ENCODE measurements at places on chromosomes 2 and 18. TPM values are rescaled to one million over a fixed set of nuclear protein-coding genes. Genes with fewer than 3 reads are reported as not detected.

The SCYGR4 gene
- not detected for total RNA-seq

DNA sequence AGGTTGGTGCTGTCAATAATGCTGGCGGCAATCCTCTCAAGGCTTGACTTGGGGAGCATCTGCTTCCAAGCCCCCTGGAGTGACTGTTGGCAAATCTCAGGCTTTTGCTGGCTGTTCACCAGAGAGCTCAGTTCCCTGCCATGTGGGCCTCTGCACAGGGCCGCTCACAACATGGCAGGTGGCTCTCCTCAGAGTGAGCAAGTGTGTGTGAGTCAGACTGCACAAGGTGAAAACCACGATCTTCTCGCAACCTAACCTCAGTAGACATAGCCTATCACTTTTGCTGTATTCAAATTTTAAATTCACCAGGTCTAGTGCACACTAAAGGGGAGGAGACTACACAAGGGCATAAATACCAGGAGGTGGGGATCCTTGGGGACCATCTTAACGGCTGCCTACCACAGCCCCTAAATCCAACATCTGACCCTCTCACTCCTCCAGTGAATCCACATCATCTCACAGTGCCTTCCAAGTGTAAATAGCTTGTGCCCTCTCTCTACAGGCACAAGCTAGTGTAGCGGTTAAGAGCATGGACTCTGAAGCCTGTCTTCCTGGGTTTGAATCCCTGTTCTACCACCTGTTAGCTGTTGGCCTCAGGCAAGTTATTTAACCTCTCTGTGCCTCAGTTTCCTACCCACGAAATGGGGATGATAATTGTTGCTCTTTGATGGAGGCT lies 187.7 kb upstream of the CXCR4 start:
- H3K27me3 ChIP-seq, result no peaks in the 10 kb centered on the region
- no peaks in the 10 kb centered on the region for H3K36me3 ChIP-seq
- peak; percentile 23 for DNase-seq
- H3K27ac ChIP-seq, result no peak overlapping the region

GRCh38 chr2:112885506-112885902 lies 25.5 kb upstream of the IL37 start:
- no peak overlapping the region for H3K27ac ChIP-seq
- no peaks in the 10 kb centered on the region for H3K36me3 ChIP-seq
- no peaks in the 10 kb centered on the region for H3K4me1 ChIP-seq
- H3K4me3 ChIP-seq, result no peak overlapping the region
- no peak for DNase-seq

DNA sequence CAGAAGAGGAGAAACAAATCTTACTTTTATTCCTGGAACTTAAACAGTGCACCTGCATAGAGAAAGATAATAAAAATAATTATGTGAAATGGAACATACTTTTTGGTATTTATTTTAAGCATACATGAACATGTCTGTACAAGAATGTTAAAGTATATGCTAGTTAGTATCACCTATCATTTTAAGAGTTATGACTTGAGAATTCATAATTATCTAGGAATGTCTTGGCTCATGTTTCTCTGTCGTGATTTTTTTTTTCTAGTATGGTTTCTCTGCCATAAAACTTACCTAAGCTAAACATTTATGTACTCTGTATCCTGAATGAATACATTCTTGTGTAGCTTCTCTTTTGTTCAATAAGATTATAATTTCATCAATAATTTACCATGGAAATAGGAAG lies 4.2 kb downstream of the SERPINB7 start:
- H3K27me3 ChIP-seq, result no peaks in the 10 kb centered on the region
- no peaks in the 10 kb centered on the region for H3K4me1 ChIP-seq
- H3K4me3 ChIP-seq, result no peak overlapping the region
- no peaks in the 10 kb centered on the region for H3K36me3 ChIP-seq
- DNase-seq, result no peak
- H3K27ac ChIP-seq, result no peak overlapping the region
